ENCODE measurements at places on chromosomes 7 and 10.

- DNase-seq = no peak
These were observed 1233.4 kb downstream of the XPNPEP1 start for GRCh38 chr10:108689891-108690290.

- no peak for DNase-seq
These were observed 6.5 kb downstream of the C10orf95 start for GRCh38 chr10:102444851-102445250.

- DNase-seq = no peak
These were observed 1.2 kb downstream of the UBE3C start for GRCh38 chr7:157139810-157140510.

DNA sequence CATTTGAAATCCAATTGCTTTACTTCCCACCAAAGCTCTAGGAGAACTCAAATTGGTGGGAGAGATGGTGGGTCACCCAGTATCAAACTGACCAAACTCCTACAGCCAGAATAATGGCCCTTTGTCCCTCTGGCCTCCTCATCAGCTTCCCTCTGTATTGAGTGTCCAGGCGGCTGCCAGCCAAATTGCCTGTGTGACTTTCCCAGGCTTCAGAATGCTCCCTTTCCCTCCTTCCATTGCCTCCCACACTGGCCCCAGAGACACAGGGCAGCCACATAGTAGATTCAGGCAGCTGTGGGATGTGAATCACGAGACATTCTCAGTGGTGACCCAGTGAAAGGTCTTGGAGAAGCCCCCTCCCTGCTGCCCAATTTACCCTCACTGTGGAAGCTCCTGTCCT is 12.7 kb upstream of the VDAC2 start:
- DNase-seq = no peak

GRCh38 chr7:151416941-151417315 is 7.1 kb upstream of the WDR86 start:
- no peak for DNase-seq

DNA sequence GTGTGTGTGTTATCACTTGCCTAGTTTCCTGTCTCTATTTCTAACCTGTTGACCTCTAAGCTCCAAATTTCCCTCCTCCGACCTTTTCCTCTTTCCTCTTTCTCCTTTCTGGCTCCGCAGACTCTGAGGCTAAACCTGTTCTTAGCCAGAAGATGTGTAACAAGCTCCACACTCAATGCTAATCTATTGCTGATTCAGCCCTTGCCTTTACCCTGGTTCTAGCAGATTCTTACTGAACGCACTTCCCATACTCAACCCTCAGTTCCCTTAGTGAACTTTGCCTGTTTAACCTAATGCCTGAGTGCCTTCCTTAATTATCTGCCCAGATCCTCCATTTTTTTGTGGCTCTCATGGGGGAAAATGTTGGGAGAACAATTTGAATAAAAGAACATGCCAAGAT is 30.0 kb upstream of the SGMS1 start:
- DNase-seq = no peak

GRCh38 chr7:41907444-41907843 is 204.6 kb upstream of the INHBA start:
- DNase-seq = no peak

GRCh38 chr10:130557181-130557845 is 421.1 kb downstream of the GLRX3 start:
- DNase-seq = no peak

DNA sequence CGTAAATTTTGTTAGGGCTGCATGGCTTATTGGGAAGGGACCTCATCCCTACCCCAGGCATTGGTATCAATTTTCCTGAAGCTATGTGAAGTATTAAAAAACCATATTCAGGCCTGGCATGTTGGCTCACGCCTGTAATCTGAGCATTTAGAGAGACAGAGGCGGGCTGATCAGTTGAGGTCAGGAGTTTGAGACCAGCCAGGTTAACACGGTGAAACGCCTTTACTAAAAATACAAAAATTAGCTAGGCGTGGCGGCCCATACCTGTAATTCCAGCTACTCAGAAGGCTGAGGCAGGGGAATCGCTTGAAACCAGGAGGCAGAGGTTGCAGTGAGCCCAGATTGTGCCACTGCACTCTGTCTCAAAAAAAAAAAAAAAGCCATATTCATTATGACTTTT is 7.1 kb downstream of the TASOR2 start:
- DNase-seq = no peak

- DNase-seq = no peak
These were observed 105.6 kb downstream of the APBB1IP start for GRCh38 chr10:26543567-26544306.

DNA sequence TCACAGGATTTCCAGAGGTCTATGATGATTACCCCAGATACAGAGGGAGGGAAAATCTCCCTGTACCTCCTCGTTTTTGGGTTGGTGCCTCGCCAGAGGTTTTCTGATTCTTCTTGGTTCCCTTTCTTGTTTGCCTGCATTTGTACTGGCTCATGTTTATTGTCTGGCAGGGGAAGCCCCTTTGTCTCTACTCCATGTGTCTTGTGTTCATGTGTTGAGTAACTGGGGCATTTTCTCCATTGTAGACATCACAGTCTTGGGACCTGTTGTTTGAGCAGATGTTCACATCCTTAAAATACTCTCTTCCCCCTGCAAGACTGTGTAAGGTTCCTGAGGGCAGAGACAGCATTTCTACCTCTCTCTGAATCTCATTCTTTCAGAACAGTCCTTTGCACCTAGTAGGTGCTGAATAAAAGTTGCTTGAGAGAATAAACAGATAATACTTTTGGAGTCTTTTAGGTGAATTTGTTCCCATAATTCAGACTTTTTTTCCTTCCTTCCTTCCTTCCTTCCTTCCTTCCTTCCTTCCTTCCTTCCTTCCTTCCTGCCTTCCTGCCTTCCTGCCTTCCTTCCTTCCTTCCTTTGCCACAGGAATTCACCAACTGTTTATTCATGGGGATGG is 25.1 kb downstream of the CDK14 start:
- no peak for DNase-seq

- DNase-seq = no peak
These were observed 642.6 kb downstream of the KCNMA1 start for GRCh38 chr10:76995023-76995422.

GRCh38 chr10:82497439-82497838 is 622.4 kb downstream of the NRG3 start:
- no peak for DNase-seq

DNA sequence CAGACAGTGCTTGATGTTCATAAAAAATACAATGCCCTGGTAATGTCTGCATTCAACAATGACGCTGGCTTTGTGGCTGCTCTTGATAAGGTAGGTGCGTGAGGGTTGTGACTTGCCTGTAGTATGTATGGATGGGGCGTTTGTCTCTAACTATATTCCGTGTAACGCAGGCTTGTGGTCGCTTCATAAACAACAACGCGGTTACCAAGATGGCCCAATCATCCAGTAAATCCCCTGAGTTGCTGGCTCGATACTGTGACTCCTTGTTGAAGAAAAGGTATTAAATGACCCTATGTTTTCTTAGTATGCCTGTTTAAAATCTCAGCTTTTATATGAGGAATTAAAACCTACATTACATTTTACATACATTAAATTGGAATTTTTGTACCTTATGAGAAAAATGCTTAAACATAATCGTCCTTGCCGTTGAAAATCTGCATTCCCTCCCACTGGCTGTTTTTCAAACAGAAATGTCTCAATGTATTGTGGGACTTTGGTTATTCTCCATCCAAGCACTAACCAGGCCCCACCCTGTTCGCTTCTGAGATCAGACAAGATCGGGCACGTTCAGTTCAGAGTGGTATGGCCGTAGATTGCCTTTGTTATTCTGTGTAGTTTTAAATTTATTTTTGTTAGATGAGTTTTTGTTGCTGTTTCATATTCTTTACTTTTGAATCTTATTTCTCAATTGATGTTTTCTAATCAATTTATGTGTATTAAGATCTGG is 85.3 kb downstream of the CUL1 start:
- no peak for DNase-seq

GRCh38 chr7:131231381-131232220 is 96.1 kb upstream of the MKLN1 start:
- DNase-seq = peak; percentile 27

DNA sequence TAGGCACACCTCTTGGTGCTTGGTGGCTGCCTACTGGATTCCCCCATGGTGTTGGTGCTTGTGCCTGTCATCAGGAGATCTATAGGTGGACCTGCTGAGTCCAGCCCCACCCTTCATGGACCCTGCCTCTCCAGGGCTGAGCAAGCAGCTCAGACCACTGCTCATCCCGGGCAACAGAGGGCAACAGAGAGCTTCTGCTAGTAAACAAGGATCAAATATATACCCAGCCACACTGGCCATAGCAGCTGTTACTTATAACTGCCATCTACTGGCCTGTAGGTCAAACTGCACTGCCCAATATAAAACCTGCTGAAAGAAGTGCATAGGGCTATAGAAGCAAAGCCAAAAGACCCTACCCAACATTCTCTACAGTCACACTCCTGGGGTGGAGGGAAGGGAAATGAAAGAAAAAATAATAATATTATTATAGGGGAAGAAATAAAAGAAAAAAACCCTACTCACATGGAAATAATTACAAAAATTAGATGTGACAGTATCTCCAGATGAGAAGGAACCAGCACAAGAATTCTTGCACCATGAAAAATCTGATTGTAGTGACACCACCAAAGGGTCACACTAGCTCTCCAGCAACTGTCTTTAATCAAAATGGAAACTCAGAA is 54.9 kb upstream of the ZNF800 start:
- DNase-seq = peak; percentile 5

DNA sequence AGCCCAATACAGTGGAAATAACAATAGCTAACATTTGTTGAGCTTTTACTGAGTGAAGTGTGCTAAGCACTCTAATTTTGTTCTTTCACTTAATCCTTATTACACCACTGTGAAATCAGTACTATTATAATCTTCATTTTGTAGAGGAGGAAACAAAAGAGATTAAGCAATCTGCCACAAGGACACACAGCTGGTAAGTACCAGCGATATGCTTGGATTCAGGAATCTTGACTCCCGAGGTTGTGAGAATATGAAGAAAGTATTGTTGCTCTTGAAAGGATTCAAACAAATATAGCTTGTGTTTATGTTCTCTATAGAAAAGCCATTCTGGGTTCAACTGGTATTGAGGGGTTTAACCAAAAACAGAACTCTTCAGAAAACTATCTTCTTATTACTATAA is 93.7 kb upstream of the HECTD2 start:
- DNase-seq = no peak

DNA sequence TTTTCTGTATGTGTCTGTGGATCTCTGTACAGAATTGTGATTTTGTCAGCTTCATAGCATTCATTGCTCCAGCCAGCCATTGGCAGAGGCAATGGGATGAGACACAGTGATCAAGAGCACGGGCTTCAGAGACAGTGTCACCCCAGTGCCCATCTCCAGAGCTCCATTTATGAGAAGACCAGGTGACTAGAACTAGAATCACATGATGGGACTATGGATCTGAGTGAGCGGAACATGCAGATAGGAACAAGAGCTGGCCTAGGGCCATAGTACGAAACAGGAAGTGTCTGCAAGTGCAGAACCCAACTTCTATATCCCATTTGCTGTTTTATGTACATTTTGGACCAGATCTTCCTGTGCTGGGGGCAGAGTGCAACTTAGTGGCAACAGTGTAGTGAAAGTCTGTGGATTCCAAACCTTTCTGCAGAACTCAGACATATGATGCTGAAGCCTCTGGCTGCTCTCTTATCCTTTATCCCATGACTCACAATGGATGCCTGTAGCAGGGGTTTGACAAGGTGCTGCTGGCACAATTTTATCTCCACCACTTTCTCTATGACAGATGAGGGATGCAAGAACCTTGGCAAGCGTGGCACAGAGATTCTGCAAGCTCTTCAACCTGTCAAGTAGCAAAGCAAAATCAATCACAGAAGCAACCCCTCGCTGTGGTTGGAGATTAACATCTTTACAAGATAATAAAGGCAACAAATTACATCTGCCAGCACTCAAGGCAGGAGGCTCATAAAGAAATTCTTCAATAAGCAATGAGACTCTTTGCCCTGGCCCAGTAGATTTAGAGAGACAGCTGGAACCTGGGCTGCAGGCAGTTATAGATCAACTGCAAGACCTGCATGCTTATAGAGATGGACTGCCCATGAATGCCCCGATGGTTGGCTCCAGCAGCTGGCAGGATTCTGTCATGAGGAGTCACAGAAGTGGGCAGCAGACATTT is 681.3 kb downstream of the TNS3 start:
- no peak for DNase-seq

- DNase-seq = no peak
These were observed 1.4 kb downstream of the LARP4B start for GRCh38 chr10:929960-930624.

GRCh38 chr10:100895346-100895745 is 17.4 kb upstream of the SLF2 start:
- no peak for DNase-seq

DNA sequence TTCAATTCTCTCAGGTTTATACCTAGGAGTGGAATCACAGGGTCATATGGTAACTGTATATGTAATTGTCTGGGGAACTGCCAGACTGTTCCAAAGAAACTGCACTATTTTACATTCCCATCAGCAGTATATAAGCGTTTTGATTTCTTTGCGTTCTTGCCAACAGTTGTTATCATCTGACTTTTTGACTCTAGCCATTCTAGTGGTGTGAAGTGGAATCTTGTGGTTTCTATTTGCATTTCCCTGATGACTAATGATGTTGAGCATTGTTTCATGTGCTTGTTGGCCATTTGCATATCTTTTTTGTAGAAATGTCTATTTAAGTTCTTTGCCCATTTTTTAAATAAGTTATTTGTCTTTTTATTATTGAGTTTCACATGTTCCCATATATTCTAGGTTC is 44.3 kb upstream of the ZC3HAV1 start:
- DNase-seq = no peak

GRCh38 chr7:25495342-25496250 is 267.3 kb upstream of the NPVF start:
- DNase-seq = no peak

DNA sequence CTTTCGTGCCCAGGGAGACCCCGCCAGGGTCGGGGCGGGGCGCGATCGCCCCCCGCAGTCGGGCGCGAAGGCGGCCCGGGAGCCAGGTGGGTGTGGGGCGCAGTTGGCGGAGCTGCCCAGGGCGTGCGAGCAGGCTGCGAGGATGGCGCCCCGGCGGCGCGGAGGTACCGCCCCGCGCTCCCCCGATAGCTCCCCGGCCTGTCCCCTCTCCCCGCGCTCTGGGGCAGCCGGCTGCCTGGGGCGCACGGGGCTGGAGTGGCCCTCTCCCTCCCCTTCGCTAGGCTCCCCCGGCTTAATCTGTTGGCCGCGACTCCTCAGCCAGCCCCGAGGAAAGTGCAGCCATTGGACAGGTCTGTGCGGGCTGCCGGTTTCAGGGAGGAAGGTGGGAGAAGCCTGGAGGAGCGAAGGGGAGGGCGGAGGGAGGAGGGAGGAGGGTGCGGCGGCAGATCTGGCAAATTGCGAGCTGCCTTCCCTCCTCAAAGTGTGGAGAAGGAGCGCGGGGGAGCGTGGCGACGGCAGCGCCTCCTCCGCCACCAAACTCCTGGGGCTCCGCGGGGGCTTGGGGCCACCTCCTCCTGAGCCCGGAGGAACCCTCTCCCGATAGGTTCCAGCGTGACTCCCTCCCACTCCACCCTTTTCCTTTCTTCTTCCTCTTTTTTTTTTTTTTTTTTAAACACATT is 361 bp upstream of the PLXDC2 start:
- DNase-seq = no peak

Measured in stimulated activated CD8-positive, alpha-beta memory T cell treated with anti-CD3 and anti-CD28 coated beads, Interleukin-15, amount 100 ng/mL, for 4 hours (primary cell).